Activated CD8-positive, alpha-beta T cell treated with anti-CD3 and anti-CD28 coated beads, Interleukin-2, amount 10 ng/mL, durations not matched to agents 7 days and 5 days (primary cell): ENCODE measurements at places on chromosomes 7 and 10.

DNA sequence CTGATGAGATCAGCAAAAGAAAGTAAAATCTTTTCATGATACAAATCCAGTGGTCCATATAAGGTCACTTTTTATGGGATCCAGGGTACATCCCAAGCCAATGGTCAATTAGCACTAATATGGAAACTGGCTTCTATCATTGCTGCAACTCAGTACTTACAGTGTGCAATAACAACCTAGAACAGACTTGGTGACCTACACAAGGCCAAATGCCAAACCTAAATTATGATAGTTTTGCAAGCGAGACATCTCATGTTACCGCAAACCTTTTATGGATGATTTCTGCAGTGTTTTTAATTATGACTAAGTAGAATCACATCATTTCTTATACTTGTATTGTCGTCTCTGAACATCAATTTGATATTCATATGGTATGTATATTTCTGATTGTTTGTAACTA is 583.5 kb upstream of the SEMA3D start:
- no peak for DNase-seq

DNA sequence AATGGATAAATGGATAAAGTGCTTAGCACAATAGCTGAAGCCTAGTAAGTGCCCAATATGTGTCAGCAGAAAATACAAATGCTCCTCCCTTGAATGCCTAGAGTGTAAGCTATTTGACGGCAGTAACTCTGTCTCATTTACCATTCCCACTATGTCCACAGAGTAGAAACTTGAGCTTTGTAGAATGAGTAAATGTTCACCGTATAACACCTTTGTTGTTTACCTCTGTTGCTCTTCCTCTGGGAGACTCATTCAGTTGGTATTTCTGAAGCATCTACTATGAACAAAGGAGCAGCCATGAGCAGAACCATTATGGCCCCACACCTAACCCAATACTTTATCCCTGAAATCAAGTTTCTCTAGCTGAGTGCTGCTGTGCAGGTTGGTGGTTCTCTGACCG is 8.4 kb upstream of the SLC16A12 start:
- DNase-seq = no peak

- DNase-seq = no peak
Measured at GRCh38 chr10:72162978-72163377, 52.8 kb upstream of the ANAPC16 start.

DNA sequence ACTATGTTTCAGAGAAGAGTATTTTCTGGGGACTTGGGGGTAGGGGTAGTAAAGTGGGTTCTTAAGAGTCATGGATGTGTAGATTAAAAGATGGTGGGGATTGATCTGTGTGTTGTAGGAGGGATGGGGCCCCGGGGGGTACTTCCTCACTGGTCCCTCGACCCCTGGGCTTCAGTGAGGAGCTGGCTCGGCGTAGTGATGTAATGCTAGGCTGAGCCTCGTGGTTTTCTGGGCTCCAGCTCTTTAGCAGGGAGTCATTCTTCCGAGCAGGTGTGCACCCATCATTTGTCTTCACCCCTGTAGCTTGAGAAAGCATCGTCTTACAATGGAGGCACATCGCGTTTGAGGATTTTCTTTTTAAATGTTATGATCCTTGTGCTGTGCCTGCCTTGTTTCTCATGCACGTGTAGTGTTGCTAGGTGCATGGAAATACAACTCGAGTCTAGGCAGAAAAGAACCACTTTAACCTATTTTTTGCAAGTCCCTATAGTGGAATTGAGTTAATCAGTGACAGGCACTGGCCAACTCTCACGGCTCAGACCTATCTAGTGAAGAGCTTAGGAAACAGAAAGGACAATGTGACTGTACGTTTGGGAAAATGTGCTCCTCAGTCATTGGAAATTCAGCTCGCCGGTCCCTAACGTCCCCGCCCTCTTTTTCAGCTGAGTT is 106.1 kb upstream of the BTBD16 start:
- DNase-seq = no peak

GRCh38 chr10:73141603-73142002 is 26.2 kb downstream of the ECD start:
- DNase-seq = no peak

- DNase-seq = no peak
Measured at GRCh38 chr7:151702961-151703360, 174.0 kb downstream of the PRKAG2 start.

DNA sequence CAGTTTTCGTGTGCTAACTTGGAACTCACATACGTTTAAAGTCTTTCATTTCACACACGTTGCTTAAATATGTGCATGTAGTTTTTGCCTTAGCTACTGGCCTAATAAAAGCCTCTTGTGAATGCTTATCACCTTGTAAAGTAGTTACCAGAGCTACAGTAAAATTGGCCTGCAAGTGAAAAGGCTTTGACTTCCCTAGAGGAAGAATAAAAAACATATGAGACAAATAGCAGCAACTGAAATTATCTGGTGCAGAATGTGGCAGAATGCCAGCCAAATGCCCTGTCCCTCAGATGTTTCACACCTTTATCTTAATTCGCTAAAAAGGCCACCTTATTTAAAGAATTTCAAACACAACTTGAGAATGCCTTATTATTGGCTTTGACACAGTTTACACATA is 28.1 kb upstream of the RPA3 start:
- DNase-seq = no peak

- DNase-seq = peak; percentile 42
Measured at GRCh38 chr10:27998178-27998953, 513 bp downstream of the ODAD2 start.

DNA sequence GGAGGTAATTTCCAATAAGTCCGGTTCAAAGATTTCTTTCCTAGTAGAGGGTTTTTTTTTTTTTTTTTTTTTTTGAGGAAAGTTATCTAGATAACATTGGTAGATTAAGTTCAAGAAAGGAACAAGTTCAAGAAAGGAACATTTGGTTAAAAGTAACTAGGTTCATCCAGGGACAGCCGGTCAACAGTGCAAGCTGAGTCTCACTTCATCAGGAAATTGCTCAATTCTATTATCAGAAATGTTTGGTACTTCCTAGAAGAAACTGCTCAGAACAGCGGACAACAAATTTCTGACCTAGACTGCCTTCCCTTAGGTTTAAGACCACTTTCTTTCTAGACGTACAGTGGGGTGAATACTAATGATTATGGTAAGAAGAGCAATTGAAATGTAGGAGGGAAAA is 3.7 kb upstream of the IL2RA start:
- peak; percentile 29 for DNase-seq

GRCh38 chr10:33215635-33216034 is 118.8 kb downstream of the NRP1 start:
- no peak for DNase-seq

- DNase-seq = no peak
Measured at GRCh38 chr7:114970308-114970707, 48.4 kb downstream of the MDFIC start.

- DNase-seq = no peak
Measured at GRCh38 chr10:20132816-20133215, 316.6 kb downstream of the PLXDC2 start.

GRCh38 chr10:88802523-88803285 is at the start of gene LIPM:
LIPM (plus strand) TSS chr10:88802730; CDS start chr10:88802897, 167 bp downstream.
- no peak for DNase-seq

GRCh38 chr10:6607182-6607581 is 27.1 kb upstream of the PRKCQ start:
- peak; percentile 67 for DNase-seq

GRCh38 chr10:6423413-6424170 is 156.5 kb downstream of the PRKCQ start:
- DNase-seq = no peak

DNA sequence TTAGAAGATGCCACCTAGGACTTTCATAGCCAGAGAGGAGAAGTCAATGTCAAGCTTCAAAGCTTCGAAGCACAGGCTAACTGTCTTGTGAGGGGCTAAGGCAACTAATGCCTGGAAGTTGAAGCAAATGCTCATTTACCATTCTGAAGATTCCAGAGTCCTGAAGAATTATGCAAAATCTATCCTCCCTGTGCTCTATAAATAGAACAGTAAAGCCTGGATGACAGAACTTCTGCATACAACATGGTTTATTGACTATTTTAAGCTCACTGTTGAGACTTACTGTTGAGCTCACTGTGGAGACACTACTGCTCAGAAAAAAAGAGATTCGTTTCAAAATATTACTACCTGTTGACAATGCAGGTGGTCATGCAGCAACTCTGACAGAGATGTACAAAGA is 28.6 kb downstream of the TNS3 start:
- DNase-seq = no peak

GRCh38 chr7:3598854-3599253 is 297.8 kb downstream of the SDK1 start:
- DNase-seq = no peak

DNA sequence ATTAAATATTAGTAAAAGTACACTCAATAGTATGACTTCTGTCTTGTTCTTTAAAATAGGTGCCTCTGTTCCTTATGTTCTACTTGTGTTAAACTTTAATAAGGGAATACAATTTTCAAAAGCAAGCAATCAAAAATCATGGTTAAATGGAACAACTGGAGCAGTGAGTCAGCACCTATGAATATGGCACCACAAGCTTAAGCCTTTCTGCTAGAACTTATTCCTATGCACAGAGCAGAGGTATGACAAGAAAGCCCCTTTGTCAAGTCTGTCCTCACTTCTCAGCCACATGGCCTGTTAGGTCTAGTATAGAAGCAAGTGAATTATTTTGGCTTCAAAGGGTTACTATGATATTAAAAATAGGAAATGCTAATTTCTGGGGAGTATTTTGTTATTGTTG is 29.8 kb downstream of the FAM13C start:
- DNase-seq = no peak

- DNase-seq = no peak
Measured at GRCh38 chr10:120005207-120006201, 113.0 kb downstream of the SEC23IP start.

DNA sequence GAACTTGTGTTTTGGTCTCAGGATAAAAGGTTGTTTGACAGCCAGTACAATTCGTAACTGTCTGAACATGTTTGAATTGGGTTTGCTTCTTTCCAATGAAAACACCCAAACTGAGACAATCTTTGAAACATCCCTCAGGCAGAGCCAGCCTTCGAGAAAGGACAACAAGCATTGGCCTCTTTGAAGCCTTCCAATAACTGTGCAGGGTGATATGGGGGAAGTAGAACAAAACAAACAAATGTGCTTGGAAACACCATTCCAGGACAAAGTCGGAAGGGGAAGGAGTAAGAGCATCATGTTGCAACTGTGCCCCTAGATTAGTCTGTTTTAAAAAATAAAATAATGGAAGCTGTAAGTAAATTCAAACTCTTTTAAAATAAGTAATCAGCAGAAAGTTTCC is 39.5 kb downstream of the IL2RA start:
- DNase-seq = no peak

DNA sequence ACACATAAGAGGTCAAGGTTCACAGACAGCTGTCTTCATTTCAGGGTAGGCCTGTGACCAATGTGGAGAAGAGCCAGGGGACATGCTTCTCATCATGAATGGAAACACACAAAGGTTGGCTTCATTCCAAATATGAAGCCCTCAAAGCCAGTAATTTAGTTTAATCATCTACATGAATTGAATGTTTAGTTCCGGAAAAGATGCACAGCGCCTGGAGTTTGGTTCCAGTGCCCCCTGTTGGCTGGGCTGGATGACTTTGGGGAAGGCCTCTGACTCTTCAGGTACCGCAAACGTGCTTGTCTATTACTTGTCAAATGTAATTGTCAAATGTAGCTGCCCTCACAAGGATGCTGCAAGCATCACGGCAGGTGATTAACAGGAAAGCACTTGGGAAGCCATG is 130.7 kb downstream of the ADRA2A start:
- DNase-seq = peak; percentile 49

GRCh38 chr10:91054325-91054724 is 133.4 kb upstream of the ANKRD1 start:
- no peak for DNase-seq

DNA sequence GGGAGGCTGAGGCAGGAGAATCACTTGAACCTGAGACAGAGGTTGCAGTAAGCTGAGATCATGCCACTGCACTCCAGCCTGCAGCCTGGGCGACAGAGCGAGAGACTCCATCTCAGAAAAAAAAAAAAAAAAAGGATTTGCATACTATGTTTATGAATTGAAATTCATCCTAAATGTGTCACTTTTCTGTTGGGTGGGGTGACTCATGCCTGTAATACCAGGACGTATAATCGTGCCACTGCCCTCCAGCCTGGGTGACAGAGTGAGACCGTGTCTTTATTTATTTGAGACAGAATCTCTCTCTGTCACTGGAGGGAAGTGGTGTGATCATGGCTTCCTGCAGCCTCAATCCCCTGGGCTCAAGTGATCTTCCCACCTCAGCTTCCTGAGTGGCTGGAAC is 5.8 kb downstream of the ZNF212 start:
- DNase-seq = no peak

GRCh38 chr7:94882891-94883290 is 24.5 kb upstream of the PPP1R9A start:
- DNase-seq = no peak

GRCh38 chr7:74454021-74454924 is 567 bp downstream of the GTF2IRD1 start:
- no peak for DNase-seq

GRCh38 chr10:77906951-77907421 is 19.6 kb downstream of the DLG5 start:
- DNase-seq = no peak

DNA sequence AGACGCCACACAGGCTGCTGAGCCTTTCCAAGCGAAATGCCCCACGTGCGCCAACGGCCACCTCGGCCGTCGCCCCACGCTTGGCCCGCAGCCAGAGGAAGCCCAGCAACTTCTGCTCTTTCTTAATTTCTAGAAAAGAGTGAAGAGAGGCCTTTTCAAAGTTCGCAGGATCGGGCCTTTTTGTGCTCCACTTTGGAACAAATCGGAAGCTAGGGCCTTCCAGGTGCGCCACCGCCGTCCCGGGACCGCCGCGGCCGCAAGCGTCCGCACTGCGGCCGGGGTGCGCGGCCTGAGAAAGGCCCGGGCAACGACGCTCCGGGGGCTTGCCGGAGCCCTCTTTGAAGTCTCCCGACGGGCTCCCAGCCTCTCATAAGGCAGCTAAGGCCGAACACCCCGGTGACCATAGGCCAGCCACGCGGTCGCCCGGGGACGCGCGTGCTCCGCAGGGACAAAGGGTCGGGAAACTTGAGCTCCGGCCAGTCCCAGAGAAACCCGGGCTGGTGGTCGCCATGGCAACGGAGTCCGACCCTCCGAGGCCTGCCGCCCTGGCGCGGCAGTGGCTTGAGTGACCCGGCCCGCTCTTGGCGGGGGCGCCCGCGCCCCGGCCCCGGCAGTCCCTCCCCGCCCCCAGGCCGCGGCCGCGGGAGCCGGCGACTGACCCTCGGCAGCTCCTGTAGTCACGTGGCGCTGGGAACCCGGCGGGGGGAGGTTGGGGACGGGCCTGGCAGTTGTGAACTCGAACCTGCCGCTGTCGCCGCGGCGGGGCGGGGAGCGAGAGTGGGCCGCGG is at the start of gene REPIN1:
TSS of gene REPIN1 (plus strand) at position 727 of the 788 bp plus-strand sequence. CDS start 890 bp downstream, outside the sequence.
- DNase-seq = peak; percentile 83

GRCh38 chr7:87565877-87566276 is 34.8 kb downstream of the ABCB1 start:
- DNase-seq = no peak

GRCh38 chr10:122208571-122209430 is 62.3 kb upstream of the BTBD16 start:
- DNase-seq = no peak
